ENCODE measurements at places on chromosomes 5 and 9.

DNA sequence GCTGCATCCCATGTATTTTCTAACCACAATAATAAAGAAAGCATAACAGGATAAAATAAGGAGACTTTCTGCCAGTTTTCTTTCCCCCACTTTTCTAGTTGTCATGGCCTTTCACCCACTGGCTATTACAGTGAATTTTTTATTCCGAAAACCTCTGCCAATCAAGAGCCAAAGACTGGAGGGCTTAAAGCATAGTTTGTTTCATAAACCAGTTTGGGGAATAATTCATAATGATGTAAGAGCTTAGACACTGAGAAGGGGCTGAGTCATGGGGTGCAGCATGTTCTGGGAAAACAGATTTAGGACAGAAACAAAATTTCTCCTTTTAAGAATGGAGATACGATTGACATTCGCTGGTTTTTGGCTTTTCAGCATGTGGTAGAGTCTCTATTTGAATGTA lies 4.4 kb upstream of the GLIPR2 start:
- no peak for DNase-seq

- no peak for DNase-seq
Observed at GRCh38 chr5:155952486-155953089, 374.4 kb upstream of the SGCD start.

- DNase-seq: no peak
Observed at GRCh38 chr9:83068414-83068813, 5.5 kb upstream of the RASEF start.

DNA sequence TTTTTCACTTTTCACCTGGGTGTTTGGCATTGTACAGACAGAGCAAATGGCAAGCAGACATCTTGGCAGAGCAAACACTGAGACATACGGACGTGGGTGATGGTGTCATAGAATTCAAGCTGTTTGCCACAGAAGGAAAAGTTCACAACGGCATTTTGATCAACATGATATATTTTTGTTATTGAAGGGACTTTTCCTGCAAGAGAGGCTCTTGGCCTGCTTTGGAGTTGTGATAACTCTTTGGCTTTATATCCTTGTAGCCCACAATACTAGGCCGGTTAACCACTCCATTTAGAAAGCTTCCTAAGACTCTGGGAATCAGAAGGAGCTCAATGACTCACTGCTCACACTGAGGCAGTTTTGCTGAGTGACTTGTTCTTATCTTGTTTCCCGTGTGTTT lies 1038.3 kb downstream of the TLE1 start:
- no peak for DNase-seq

DNA sequence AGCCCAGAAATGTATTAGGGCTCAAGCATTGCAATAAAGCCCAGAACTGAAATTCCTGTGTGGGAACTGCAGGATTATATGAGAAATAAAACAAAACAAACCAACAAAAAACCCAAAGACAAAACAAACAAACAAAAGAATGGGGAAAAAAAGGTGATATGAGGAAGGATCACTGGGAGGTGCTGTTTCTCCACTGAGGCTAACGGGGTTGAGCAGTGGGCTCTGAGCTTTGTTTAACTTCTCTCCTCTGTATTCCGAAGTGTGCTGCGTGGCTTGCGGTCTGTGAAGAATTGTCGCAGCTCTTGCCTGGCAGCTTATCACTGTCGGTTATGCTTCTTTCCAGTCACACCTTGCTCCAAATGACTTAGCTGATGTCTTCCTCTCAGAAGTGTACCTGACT lies 106.3 kb downstream of the TENT4A start:
- no peak for DNase-seq

- DNase-seq: no peak
Observed at GRCh38 chr9:134059661-134060395, 8.0 kb downstream of the BRD3 start.

GRCh38 chr5:77181173-77181572 lies 29.3 kb upstream of the PDE8B start:
- no peak for DNase-seq

DNA sequence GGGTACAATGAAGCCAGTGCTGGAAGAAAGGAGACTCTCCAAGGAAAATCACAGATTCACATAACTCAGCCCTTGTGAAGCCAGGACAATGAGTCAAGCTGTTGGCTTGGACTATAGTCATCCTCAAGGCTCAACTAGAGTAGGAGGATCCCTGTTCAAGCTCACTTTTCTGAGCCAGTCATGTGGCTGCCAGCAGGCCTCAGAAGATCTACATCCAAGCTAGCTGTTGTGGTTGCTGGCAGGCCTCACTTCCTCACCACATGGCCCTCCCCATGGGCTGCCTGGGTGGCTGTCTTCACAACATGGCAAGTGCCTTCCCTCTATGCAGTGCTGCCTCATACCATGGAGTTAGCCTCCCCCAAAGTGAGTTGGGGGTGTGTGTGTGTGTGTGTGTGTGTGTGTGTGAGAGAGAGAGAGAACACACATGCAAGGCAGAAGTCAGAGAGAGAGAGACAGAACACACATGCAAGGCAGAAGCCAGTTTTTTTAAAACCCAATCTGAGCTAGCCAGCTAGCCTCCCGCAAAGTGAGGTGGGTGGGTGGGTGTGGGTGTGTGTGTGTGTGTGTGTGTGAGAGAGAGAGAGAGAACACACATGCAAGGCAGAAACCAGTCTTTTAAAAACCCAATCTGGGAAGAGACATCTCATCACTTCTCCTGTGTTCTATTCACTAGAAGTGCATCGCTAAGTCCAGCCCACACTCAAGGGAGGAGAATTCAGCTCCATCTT lies 17.1 kb downstream of the SCAI start:
- peak; percentile 69 for DNase-seq

GRCh38 chr9:126991183-126991582 lies 76.6 kb downstream of the RALGPS1 start:
- DNase-seq: no peak

- DNase-seq: no peak
Observed at GRCh38 chr5:36417221-36417620, 115.5 kb upstream of the RANBP3L start.

DNA sequence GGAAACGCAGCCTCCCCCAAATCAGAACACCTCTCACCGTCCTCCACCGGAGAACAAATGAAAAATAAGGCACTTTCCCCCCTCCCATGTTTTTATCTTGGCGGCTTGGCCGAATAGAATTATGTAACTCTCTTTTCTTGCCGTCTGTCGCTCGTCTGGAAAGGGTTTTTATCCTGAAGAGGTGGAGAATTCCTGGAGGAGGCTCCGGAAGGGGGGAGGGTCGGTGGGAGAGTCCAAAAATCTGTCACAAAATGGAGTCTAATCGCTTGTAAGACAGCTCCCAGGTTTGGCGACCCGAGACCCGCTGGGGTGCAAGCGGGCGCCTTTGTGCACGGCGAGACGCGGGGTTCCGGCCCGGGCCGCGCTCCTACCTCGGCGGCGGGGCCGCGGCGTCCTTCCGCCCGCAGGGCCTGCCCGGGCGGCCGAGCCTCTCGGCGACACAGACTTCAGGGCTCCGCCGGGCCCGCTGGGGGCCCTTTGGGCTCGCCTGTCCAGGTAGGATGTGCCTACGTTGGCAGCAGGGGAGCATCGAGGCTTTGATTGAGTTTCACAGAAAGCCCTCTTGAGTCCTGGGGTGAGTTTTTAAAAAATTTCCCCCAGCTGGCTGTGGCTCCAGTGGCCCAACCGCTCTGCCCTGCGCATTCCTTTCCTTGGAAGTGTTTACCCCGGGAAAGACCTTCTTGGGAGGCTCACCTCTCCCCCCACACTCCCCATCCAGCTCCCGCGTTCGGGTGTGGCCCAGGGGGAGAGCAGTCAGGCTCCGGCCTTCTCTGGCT lies 5.0 kb downstream of the LMX1B start:
- no peak for DNase-seq

DNA sequence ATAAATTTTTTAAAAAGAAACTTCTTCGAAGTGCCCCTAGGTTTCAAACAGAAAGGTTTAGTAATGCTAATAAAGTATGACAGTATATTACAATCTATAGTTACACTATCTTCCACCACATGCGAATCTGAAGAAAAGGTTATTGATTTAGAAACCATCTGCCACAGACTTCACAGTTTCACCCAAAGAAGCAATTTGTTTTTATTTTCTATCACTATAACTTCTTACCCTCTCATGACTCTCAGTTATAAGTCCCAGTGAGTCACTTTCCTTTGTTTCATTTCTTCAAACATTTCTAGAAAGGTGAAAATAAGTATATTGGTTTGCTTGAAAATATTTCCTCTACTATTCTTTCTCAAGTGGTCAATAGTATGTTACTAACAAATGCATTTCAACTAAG lies 93.6 kb downstream of the MCTP1 start:
- DNase-seq: no peak

DNA sequence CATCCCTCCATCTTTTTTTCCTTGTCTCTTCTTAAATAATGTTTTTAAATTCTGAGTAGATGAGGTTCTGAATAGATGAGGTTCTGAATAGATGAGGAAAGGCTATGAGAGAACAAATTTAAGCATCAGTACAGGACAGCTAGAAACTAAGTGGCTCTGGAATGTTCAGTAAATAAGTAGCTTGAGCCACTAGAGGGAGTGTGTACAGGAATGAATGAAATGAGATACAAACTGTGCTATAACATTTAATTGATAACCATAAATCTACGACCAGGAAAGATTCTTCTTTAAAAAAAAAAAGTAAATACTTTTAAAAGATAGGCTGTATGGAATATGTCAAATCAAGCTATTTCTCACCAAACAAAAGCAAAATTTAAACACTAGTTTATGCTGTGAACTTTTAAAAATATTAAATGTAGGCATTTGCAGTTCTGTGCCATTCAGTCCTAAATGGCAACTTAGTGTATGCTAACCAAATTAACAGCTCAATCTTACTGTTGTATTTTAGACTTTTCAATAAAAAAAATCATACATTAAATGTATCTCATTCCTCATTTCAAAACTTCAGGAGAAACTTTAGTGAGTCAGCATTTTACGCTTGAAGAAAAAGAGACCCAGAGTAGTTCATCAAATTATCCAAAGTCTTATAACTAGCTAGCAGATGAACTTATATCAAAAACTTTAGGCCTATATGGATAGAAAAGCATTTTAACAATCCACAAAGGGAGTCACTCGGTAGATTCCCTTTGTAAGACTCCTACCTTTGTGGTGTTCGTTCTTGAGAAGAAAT lies 70.4 kb upstream of the SNX2 start:
- DNase-seq: no peak

GRCh38 chr5:157362502-157362901 lies 96.6 kb downstream of the CYFIP2 start:
- DNase-seq: no peak

- no peak for DNase-seq
Observed at GRCh38 chr9:130320723-130321481, 55.3 kb downstream of the HMCN2 start.

GRCh38 chr5:16918156-16918555 lies 17.9 kb downstream of the MYO10 start:
- DNase-seq: no peak

- DNase-seq: no peak
Observed at GRCh38 chr9:17005056-17005823, 129.6 kb upstream of the CNTLN start.

- no peak for DNase-seq
Observed at GRCh38 chr5:10566543-10567068, 2.7 kb downstream of the ANKRD33B start.

- no peak for DNase-seq
Observed at GRCh38 chr5:92309336-92309991, 926.3 kb upstream of the ARRDC3 start.

GRCh38 chr5:12392246-12392645 lies 488.0 kb upstream of the CTNND2 start:
- DNase-seq: no peak

GRCh38 chr9:95764533-95765319 lies 110.8 kb upstream of the ERCC6L2 start:
- no peak for DNase-seq

- DNase-seq: peak; percentile 33
Observed at GRCh38 chr9:105405514-105406131, 42.2 kb upstream of the FSD1L start.

DNA sequence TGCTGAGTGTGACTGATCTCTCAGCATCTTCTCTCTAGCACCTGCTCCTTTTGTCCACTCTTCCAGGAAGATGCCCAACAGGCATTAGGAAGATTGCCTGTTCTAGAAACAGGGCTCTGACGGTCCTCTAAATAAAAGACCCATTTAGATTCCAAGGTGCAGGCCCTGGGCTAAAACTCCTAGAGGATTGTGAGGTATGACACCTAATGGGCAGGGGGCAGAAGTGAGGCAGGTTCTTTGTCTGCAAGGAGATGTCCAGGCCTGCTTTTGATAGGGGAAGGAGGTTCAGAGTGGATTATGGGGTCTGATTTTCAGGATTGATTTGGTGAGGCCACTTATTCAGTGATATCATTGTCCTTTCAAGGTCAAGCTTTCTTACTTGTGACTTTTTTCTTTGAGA lies 140.8 kb upstream of the TRPC7 start:
- DNase-seq: no peak

DNA sequence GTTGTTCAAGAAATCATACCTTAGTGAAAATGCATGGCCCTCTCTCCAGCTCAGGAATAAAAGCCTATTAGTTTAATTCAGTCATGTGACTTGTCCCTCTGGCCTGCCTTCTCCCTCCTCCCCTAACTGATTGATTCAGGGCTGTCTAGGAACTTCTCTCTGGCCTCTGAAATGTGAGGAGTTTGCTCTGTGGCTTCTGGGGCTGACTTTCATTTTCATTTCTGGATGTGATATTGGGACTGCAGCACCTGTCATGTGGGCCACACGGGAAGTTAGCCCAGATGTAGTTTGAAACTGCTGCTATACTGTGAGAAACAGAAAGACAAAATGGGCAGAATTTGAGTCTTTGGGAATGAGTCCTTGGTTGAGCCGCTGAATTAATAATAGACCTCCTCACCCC lies 44.8 kb downstream of the PARP8 start:
- peak; percentile 45 for DNase-seq

DNA sequence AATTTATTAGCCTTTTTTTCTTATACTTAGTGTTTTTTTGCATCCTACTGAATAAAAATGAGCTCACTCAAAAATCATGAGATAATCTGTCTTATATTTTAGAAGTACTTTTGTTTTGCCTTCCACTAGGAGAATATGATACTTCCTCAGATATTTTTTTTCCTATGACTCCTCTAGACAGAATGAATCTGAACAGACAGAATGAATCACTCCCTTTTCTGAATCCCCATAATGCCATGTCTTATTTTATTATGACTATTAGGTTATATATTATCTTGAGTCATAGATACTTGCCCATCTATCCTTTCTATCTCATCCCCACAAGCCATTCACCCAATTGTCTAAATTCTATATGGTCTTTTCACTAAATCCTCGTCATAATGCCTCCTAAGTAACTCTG lies 134.6 kb downstream of the BRINP1 start:
- no peak for DNase-seq

GRCh38 chr5:103605277-103605676 lies 42.7 kb upstream of the NUDT12 start:
- no peak for DNase-seq

- DNase-seq: no peak
Observed at GRCh38 chr5:74235552-74235951, 405.0 kb downstream of the ENC1 start.

DNA sequence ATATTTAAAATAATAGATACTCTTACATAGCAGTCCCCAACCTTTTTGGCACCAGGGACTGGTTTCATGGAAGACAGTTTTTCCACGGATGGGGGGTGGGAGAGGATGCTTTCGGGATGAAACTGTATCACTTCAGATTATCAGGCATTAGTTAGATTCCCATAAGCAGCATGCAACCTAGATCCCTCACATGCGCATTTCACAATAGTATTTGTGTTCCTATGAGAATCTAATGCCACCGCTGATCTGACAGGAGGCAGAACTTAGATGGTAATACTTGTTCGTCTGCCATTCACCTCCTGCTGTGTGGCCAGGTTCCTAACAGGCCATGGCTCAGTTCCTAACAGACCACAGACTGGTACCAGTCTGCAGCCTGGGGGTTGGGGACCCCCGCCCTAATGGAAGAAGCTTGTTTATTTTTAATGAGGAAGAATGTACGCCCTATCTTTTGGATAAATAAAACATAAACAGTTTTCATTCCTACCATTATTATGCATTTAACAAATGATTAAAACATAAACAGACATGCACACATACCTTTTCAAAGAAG lies 187.7 kb downstream of the ZSWIM6 start:
- DNase-seq: no peak
